ENCODE measurements at places on chromosomes 16 and 17. TPM values are rescaled to one million over a fixed set of nuclear protein-coding genes. Genes with fewer than 3 reads are reported as not detected.

The CCL16 gene
- not detected for total RNA-seq

The CCL22 gene
- total RNA-seq = not detected

The KRT222 gene
- total RNA-seq = not detected

The B3GNT9 gene
- 46.3 TPM for total RNA-seq

- H3K27ac ChIP-seq = no peak overlapping the region
- H3K36me3 ChIP-seq = no peaks in the 10 kb centered on the region
- peaks cover 39% of the 10 kb centered on the region for H3K4me1 ChIP-seq
- DNase-seq = no peak
- peaks cover 63% of the 10 kb centered on the region for H3K27me3 ChIP-seq
Observed at GRCh38 chr16:86827521-86827920, 249.2 kb downstream of the FOXL1 start.

DNA sequence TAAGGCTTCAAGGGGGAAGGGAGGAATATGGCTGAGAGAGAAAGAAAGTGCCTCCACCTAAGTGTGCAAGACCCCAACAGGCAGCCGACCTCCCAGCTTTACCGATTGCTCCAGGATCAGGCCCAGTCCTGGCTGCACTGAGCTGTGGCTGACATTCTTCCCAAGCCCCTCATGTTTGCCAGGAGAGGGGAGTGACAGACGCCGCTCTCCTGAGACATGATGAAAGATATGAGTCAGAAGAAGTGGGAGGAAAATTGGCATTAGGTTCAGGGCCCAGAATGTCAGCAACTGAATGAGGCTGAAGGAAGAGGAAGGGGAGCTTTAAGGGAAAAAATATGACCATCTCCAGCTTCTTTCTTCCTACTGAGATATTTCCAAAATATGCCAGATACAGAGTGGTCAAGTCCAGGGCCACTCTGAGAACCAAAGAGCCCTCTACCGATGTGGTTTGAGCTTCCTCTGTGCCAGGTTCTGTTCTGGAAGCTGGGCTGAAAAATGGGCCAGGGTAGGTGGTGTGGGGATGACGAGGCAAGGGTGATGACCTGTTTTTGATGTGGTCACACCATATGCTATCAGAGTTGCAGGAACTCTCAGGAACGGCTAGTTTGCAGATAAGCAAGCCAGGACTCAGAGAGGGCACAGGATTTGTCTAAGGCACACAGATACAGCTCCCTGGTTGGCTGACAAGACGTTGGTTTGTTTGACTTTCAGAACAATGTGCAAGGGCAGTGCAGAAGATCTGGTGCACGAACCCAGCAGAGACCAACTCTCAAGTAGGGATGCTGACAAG is 176.7 kb downstream of the SOX9 start:
- H3K4me3 ChIP-seq = no peak overlapping the region
- H3K36me3 ChIP-seq = no peaks in the 10 kb centered on the region
- H3K27ac ChIP-seq = no peak overlapping the region
- no peak for DNase-seq

DNA sequence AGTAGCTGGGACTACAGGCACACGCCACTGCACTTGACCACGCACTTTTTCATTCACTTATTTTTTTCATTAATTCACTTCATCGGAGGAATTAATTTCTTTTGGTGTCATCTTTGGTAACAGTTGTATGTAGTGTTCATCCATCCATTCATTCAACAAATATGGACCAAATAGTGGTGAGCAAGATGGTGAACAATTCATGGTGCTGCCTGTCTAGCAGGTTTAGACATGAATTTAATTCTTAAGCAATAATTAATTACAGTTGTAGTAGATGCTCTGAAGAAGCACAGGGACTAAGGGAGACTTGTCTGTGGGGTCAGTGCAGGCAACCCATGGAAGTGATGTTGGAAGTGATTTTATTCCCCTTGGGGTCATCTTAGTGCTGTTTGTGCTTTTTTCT is 22.4 kb downstream of the GDE1 start:
- H3K27ac ChIP-seq = no peak overlapping the region
- no peak overlapping the region for H3K4me3 ChIP-seq
- DNase-seq = no peak

DNA sequence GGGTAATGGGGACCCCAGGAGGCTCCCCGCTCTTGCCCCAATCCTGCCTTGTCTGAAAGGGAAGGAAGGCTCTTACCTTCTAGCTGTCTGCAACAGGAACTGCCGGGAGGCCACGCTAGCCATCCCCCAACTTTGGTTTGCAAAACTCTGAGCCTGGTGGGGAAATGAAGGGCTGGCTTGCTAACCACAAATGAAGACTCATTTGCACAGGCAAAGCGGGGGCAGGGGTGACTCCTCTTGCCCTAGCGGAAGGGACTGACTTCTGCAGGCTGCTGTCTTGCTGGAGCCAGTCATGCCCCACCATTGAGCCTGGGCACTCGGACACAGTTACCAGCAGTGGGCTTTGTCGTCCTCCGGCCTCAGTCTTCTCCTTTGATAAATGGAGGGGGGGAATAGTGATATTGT is 52.6 kb downstream of the PLCG2 start:
- H3K36me3 ChIP-seq = no peaks in the 10 kb centered on the region
- DNase-seq = no peak
- peaks cover 16% of the 10 kb centered on the region for H3K27me3 ChIP-seq
- no peaks in the 10 kb centered on the region for H3K4me1 ChIP-seq
- H3K27ac ChIP-seq = no peak overlapping the region

DNA sequence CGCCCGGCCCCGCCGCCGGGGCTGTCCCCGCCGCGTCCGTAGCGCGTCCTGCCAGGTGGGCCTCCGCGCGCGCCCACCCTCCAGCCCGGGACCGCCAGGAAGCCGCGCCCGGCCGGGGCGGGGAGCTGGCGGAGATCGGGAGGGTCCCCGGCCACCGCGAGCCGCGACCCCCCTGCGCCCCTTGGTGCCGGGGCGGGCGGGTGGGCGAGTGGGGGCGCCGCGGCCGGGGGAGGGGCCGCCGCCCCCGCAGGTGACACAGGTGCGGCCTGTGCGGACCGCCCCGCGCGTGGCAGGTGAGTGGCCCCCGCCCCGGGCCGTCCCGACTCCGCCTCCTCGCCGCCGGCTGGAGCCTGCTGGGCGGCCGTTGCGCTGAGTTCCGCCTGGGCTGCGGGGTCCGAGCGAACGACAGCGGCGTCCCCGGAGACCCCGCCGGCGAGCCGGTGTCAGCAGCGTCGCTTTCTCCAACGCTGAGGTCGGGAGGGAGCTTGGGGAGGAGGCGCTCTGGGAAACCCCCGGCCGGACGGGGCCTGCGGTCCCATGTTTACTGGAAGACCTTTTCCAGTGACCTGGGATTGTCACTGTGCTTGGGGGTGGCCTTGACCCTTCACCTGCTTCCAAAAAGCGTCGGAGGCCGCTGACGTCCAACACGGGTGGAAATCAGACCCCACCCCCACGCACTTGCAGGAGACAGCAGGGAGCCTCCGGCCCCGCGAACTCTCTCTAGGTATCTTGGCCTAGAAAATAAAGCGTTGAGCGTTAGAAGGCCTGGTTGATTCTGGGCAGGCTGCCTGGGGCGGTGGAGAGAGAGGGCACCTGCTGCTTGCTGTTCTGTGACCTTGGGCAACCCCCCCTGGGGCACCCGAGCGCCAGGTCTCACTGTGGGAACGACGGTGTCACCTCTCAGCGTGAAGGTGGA is 542 bp downstream of the KLHL36 start:
- peaks cover 46% of the 10 kb centered on the region for H3K4me1 ChIP-seq
- H3K4me3 ChIP-seq = peak overlapping the region; percentile 84
- peaks cover under 1% of the 10 kb centered on the region for H3K27me3 ChIP-seq
- H3K27ac ChIP-seq = peak overlapping the region; percentile 60
- H3K36me3 ChIP-seq = peaks cover 17% of the 10 kb centered on the region

DNA sequence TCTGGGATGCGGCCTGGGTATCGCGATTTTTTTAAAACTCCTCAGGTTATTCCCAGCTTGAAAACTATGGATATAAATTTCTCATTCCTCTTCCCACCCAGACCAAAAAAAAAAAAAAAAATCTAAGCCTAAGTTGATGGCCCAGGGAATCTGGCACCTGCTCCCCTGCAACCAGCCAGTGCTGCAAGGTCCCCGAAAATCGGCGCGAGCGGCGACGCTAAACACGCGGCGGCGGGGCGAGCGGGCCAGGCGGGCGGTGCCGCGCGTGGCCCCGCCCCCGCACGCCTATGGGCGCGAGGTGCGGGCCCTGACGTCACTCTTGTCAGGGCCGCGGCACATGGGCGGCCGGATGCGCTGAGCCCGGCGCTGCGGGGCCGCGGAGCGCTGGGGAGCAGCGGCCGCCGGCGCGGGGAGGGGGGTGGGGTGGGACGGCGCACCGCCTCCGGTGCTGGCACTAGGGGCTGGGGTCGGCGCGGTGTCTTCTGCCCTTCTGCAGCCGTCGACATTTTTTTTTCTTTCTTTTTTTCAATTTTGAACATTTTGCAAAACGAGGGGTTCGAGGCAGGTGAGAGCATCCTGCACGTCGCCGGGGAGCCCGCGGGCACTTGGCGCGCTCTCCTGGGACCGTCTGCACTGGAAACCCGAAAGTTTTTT is at the start of gene HLF:
HLF (plus strand) TSS at position 316 of the 654 bp plus-strand sequence. CDS start 525 bp downstream, outside the sequence.
- no peaks in the 10 kb centered on the region for H3K36me3 ChIP-seq
- no peak within 1 kb of the TSS for H3K27ac ChIP-seq
- peaks cover 21% of the 10 kb centered on the region for H3K27me3 ChIP-seq
- no peak within 1 kb of the TSS for H3K4me3 ChIP-seq
- no peak for DNase-seq

DNA sequence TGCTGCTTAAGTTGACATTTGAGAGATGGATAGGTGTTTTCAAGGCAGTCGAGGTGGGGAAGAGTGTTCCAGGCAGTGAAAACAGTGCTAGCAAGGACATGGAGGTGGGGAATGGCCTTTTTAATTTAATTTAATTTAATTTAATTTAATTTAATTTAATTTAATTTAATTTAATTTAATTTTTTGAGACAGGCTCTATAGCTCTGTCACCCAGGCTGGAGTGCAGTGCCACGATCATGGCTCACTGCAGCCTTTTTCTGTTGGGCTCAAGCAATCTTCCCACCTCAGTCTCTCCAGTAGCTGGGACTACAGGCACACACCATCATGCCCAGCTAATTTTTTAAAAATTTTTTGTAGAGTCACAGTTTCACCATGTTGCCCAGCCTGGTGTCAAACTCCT is 32.2 kb upstream of the CACNG4 start:
- H3K36me3 ChIP-seq = no peaks in the 10 kb centered on the region
- no peak for DNase-seq
- H3K4me3 ChIP-seq = no peak overlapping the region
- H3K4me1 ChIP-seq = no peaks in the 10 kb centered on the region

- peaks cover 6% of the 10 kb centered on the region for H3K36me3 ChIP-seq
- H3K27me3 ChIP-seq = no peaks in the 10 kb centered on the region
- DNase-seq = no peak
- no peaks in the 10 kb centered on the region for H3K4me1 ChIP-seq
- H3K27ac ChIP-seq = no peak overlapping the region
Observed at GRCh38 chr17:22570144-22570845, 878.0 kb downstream of the KCNJ18 start.

DNA sequence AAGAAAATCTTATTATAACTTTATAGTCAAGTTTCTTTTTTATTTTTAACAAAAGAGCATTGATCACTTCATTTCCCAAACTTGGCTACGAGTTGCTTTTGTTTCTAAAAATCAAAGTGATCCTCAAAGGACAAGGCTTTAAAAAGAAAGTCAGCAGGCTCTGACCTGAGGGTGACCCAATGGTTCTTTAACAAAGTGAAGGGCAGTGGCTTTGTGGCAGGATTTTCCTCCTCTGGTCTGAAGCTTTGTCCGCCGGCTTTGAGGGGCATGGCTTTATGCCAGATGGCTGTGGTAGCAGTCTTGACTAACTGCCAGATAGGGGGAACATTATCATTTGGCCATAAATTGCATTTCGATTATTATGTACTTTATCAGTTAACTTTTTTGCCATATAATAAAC is 28.5 kb downstream of the IQCK start:
- no peak for DNase-seq
- H3K27me3 ChIP-seq = no peaks in the 10 kb centered on the region
- peaks cover 13% of the 10 kb centered on the region for H3K4me1 ChIP-seq

- no peak overlapping the region for H3K4me3 ChIP-seq
- H3K27me3 ChIP-seq = peaks cover 2% of the 10 kb centered on the region
- DNase-seq = no peak
- no peak overlapping the region for H3K27ac ChIP-seq
- H3K4me1 ChIP-seq = no peaks in the 10 kb centered on the region
- no peaks in the 10 kb centered on the region for H3K36me3 ChIP-seq
Observed at GRCh38 chr17:8847891-8848290, 19.6 kb downstream of the PIK3R6 start.

DNA sequence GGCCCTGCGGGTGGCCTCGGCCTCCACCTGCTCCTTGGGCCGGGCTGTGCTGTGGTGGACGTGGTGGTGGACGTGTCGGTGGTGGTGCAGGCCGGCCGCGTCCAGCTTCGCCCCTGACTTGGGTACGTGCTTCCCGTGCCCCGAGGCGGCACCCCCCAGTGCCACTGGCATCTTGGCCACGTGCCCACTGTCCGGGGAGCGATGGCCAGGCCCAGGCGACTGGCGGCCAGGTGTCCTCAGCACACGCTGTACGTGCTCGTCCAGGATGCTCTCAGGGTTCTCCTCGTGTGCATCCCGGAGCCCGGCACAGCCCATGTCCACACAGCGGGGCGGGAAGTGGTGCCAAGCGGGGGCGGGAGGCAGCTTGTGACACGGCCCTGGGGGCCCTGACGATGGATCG is 14.9 kb downstream of the PDIA2 start:
- no peaks in the 10 kb centered on the region for H3K27me3 ChIP-seq
- H3K4me1 ChIP-seq = no peaks in the 10 kb centered on the region
- H3K4me3 ChIP-seq = no peak overlapping the region
- H3K27ac ChIP-seq = no peak overlapping the region
- DNase-seq = no peak
- H3K36me3 ChIP-seq = no peaks in the 10 kb centered on the region

- H3K4me3 ChIP-seq = no peak overlapping the region
- H3K36me3 ChIP-seq = peaks cover 8% of the 10 kb centered on the region
- no peak overlapping the region for H3K27ac ChIP-seq
- DNase-seq = no peak
- H3K27me3 ChIP-seq = no peaks in the 10 kb centered on the region
Observed at GRCh38 chr16:6482696-6483468, 849.8 kb upstream of the RBFOX1 start.

DNA sequence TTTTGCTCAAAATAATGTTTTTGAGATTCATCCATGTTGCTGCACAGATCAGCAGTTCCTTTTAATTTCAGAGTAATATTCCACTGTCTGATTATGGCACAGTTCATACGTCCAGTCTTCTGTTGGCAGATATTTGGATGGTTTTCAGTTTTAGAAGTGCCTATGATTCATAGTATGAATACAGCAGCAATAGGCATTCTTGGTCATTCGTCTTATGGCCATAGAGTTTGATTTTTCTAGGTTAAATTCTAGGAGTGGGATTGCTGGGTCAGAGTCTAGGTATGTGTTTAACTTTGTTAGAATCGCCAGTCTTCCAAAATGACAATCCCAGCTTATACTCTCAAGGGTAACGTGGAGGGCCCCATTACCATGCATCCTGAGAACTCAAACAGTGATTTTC is 11.5 kb upstream of the IL34 start:
- peak overlapping the region; percentile 98 for H3K27ac ChIP-seq
- H3K4me3 ChIP-seq = peak overlapping the region; percentile 87
- peaks cover 25% of the 10 kb centered on the region for H3K4me1 ChIP-seq

All from HFFc6 (cell line).